ENCODE measurements at places on chromosomes 3 and 15.

- DNase-seq: no peak
Observed at GRCh38 chr15:31477301-31477700, 150.7 kb downstream of the KLF13 start.

GRCh38 chr3:189981668-189982067 is 139.0 kb downstream of the P3H2 start:
- DNase-seq: no peak

DNA sequence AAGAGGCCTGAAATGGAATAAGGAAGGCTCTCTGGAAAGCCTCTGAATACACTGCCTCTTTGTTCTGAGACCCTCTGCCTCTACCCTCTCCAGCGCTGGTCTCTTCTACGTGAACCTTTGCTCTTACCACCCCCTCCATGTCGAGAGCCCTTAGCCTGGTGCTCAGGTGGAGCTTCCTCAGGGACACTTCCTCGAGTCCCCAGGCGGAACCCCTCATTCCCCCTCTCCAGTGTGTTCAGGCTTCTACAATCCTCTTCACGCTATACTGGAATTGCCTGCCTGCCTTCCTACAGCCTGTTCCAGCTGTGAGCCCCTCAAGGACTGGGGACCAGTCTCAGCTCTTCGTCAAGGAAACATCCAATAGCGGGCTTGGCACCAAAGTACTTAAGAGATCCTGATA is 7.4 kb downstream of the STIMATE start:
- DNase-seq: no peak

DNA sequence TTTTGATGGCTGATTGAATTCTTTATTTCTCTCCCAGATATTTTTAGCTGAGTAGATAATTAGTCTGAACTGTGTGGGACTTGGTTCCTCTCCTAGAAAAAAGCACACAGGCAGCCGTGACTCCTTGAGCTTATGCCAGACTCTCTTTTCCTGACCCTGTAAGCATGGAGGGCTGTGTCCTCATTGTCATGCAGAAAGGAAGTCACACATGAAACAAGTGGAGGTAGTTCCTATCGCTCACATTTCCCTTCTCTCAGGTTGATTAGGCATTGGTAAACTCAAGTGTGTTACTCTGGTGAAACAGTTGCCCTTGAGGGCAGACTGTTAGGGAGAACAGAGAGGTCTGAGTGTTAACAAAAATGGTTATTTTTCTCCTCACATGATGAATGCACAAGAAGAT is 6.3 kb upstream of the RTP4 start:
- DNase-seq: no peak

GRCh38 chr3:15578289-15578867 is 23.0 kb downstream of the HACL1 start:
- no peak for DNase-seq

GRCh38 chr3:99958222-99958912 is 140.7 kb downstream of the CMSS1 start:
- no peak for DNase-seq

GRCh38 chr3:20572473-20572872 is 386.5 kb upstream of the SGO1 start:
- no peak for DNase-seq

DNA sequence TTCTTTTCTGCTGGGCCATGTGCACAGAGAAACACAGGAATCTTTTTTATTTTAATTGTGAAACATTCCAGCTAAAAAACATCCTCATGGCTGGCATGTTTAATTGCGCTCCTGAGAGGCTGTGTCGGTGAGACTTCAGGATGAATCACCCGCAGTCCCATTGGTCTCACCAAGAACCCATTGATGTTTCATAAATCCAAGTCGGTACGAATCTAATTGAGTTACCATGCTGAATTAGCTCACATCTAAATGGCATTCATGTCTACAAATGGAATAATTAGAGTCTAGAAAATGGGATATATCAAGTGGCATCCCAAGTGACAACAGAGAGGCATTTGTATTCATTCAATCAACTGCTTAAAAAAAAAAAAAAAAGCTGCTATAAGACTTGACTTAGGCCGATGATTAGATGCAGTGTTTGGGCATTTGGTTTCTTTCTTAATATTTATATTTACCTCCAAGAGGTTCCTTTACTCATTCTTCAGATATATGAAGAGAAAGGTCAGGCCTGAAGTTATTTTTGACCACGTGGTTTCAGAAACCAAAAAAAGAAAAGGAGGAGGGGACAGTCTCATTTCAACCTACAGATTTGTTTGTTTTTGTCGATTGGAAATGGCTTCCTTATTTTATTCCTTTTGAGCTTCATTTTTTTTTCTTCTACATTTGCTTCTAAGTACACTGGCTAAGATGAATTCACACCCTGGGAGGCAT is 79.1 kb upstream of the FOXB1 start:
- no peak for DNase-seq

DNA sequence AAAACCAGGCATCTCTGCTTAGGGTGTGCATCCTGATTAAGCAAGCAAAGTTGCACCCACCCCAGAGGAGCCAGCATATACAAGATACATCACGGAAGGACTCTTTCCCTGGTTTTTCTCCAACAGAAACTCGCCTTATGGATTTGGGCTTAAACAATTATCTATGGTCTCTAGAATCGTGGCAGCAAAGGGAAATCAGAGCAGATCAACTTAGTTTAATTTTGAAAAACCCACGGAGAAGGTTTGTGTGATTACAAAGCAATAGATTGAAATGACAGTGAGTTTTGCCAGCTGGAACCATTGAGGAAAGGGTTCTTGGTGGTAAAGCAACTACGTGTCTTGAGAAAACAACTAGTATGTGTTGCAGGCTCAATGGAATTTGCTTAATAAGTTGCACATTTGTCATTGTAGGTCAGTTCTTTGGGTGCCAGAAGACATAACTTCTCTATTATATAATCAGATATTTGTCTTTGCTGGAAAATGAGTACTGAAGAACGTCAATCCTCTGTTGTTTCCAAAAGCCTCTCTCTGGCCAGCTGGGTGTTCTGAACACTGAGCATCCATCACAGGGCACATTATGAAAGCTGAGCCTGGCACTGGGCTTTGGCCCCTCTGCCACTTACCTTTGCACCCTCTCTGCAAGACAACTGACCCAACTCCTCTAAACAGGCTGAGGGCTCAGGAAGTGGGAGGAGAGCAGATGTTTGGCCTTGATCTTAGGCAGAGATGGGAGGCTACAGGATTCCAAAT is 75.7 kb upstream of the FBN1 start:
- no peak for DNase-seq

GRCh38 chr3:125140011-125140817 is 72.3 kb downstream of the SLC12A8 start:
- DNase-seq: no peak

DNA sequence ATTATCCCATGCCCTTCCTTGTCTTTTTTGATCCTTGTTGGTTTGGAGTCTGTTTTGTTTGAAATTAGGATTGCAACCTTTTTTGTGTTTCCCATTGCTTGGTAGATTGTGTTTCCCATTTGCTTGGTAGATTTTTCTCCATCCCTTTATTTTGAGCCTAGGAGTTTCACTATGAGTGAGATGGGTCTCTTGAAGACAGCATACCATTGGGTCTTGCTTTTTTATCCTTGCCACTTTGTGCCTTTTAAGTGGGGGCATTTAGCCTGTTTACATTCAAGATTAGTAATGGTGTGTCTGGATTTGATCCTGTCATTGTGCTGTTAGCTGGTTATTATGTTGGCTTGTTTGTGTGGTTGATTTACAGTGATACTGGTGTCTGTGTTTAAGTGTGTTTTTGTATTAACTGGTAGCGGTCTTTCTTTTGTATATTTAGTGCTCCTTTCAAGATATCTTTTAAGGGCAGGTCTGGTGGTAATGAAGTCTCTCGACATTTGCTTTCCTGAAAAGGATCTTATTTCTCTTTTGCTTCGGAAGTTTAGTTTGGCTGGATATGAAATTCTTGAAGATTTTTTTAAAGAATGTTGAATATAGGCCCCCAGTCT is 70.8 kb downstream of the AKAP13 start:
- no peak for DNase-seq

- DNase-seq: no peak
Observed at GRCh38 chr3:12437861-12438260, 46.4 kb upstream of the TSEN2 start.

DNA sequence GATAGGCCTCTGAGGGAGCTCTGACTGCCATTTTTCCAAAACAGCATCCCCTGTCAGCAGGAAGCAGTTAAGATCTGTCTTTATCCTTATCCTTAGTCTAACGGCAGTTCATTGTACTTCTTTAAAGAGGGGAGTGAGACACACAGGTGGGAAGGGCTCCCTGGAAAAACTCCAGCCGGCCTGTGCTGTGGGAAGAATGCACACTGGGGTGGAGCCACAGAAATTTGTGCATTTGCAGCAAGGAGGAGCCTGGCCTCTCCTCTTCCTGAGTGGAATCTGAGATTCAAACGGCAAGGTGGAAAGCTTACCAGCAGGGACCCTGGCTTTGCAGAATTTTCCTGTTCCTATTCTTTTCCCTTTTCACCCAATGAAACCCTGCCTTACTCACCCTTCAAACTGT is 1209.4 kb downstream of the ROBO2 start:
- DNase-seq: no peak

GRCh38 chr15:77986891-77987764 is 90.4 kb downstream of the TBC1D2B start:
- DNase-seq: no peak

DNA sequence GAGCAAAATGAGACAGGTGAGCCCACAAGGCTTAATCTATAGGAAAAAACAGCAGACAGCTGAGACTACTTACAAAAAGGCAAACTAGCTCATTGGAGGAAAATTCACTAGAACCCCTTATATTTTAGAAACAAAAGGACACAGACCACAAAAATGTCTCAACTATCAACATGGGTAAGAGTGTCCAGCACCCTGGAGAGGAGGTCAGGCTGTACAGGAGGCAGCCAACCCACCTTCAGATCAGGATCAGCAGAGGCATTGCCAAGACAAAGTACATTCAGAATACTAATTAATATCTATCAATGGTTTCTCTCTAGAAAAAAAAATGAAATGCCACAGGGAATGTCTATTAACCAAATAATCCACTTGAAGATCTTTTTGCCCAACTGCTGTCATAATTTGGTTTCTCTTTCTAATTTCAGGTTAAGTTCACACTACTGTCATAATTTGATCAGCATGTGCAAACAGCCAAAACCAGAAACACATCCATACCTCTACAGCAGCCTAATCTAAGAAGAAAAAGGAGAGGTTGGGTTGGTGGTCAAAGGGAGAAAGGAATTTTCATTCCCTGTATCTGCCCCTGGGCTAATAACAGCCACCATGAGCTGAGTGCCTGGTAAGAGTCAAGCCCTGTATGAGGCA is 26.0 kb upstream of the THBS1 start:
- no peak for DNase-seq

DNA sequence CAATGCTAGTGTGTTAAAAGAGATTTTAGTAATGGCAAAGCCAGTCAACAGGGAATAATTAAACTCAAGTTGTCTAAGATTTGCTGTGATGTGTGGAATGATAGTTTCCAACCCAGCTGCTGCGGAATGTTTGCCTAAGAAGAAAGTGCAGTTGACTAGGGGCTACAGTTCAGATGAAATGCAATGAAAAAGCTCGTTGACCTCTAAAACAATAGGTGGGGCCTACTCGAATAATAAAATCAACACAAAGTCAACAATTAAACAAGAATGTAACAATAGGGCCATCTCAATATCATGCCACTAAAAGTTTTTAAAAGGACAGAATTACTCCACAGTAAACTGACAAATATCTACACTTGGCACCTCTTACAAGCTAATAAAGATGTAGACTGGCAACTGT is 484.2 kb downstream of the MECOM start:
- no peak for DNase-seq

DNA sequence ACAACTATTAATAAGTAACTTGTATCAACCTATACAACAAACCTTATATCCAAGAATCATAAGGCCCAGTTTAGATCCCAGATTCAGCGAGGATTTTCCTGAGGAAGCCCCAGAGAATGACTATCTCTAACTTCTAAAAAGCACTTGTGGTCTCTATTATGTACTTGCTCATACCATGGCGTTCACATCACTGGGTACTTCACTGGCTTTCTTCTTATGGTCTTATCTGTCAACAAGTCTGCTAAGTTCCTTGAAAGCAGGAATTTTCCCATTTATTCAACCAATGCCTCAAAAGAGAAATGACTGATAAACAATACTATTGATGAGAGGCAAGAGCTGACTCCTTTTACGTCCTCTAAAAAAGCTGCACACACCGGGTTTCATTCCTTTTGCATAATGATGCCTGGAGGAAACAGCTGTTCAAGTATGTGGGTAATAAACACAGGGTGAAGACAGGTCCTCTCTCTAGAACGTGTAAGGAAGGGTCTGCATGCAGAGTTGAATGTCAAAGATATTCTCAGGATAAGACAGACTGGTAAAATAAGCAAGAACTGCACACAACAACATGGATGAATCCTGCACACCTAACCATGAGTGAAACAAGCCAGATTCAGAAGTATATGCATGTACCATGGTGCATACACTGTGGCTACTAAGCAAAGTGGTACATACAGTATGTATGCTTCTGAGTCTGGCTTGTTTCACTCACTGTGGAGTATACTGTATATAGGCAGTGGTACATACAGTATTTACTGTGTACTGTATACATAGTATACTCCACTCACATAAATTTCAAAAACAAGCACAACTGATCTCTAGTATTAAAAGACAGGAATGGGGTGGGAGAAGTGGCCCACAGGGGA is 408.7 kb downstream of the SHQ1 start:
- DNase-seq: no peak

DNA sequence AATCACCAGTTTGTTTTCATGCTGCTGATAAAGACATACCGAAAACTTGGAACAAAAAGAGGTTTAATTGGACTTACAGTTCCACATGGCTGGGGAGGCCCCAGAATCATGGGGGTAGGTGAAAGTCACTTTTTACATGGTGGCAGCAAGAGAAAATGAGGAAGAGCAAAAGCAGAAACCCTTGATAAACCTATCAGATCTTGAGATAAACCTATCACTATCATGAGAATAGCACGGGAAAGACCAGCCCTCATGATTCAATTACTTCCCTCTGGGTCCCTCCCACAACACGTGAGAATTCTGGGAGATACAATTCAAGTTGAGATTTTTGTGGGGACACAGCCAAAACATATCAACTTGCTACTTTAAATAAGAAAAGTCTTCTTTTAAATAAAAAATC is 28.9 kb downstream of the CD200R1L start:
- DNase-seq: no peak

GRCh38 chr3:188088948-188089685 is 64.8 kb upstream of the LPP start:
- DNase-seq: no peak

Data from activated CD4-positive, alpha-beta T cell treated with anti-CD3 and anti-CD28 coated beads, Interleukin-2, amount 50 U/mL, for 48 hours (primary cell).